Immature natural killer cell (primary cell): ENCODE measurements at places on chromosomes 5 and 9.

DNA sequence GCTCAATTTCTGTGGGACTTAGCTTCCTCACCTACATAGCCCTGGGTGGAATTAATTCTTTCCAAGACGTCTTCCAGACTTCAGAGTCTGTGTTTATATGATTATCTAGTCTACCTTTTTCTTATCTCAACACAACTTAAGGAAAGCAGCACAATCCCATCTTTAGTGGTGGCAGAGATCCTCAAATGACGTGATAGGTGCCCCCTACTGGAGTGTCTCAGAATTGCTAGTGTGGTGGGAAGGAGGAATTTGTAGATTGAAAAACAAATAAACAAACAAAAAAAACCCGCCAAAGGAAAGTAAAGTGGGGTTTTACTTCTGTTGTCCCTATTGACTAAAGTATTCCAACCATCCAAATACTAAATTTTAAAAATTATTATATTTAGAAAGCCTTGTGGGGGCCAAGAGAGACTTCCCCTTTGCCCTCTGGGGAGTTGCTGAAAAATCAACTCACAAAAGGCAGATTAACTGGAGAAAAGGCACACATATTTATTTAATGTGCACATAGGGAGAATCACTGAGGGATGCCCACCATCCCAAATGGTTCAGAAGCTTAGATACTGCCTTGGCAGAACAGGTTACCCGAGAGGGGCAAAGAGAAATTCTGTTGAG is 283.3 kb downstream of the TMEM167A start:
- DNase-seq: peak; percentile 25
- H3K4me1 ChIP-seq: no peaks in the 10 kb centered on the region
- H3K27me3 ChIP-seq: peaks cover 2% of the 10 kb centered on the region
- no peaks in the 10 kb centered on the region for H3K36me3 ChIP-seq

- no peaks in the 10 kb centered on the region for H3K27me3 ChIP-seq
- H3K4me1 ChIP-seq: peaks cover 51% of the 10 kb centered on the region
- DNase-seq: no peak
- peaks cover 24% of the 10 kb centered on the region for H3K36me3 ChIP-seq
- no peak overlapping the region for H3K27ac ChIP-seq
These were observed 33.8 kb downstream of the MACROH2A1 start for GRCh38 chr5:135365281-135365680.

DNA sequence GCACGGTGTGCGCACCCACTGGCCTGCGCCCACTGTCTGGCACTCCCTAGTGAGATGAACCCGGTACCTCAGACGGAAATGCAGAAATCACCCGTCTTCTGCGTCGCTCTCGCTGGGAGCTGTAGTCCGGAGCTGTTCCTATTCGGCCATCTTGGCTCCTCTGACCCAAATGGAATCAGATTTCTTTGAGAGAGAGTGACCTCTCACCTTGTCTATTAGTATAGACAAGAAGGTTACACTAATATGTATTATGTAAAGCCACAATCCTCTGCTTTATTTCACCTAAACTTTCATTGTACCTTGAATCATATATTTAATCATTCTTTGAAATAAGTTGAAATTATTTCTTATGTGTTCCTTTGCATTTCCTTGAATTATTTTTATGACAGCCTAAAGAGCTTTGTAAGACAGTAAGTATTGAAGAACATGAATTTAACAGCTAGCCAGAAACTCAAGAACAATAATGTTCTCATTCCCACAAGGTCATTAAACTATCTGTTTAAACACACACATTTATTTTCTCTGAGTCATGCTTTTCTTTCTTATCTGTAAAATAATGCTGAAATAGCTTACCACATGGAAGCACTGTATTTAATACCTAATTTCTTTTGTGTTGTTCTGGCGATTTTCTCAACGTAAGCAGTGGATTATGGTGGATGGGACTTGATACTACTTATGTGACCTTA is 91.8 kb upstream of the DMRTA1 start:
- H3K27me3 ChIP-seq: no peaks in the 10 kb centered on the region

- peak; percentile 45 for DNase-seq
- H3K36me3 ChIP-seq: no peaks in the 10 kb centered on the region
- H3K27ac ChIP-seq: peak overlapping the region; percentile 52
- peaks cover 28% of the 10 kb centered on the region for H3K4me1 ChIP-seq
- H3K4me3 ChIP-seq: no peak overlapping the region
- no peaks in the 10 kb centered on the region for H3K27me3 ChIP-seq
These were observed 252.9 kb upstream of the SLC24A2 start for GRCh38 chr9:20041697-20042081.

GRCh38 chr5:141040093-141040770 is 10.9 kb upstream of the PCDHB1 start:
- H3K4me1 ChIP-seq: no peaks in the 10 kb centered on the region
- H3K4me3 ChIP-seq: no peak overlapping the region
- no peaks in the 10 kb centered on the region for H3K36me3 ChIP-seq
- peaks cover 4% of the 10 kb centered on the region for H3K27me3 ChIP-seq

- H3K27me3 ChIP-seq: peaks cover 3% of the 10 kb centered on the region
- H3K36me3 ChIP-seq: peaks cover 7% of the 10 kb centered on the region
- DNase-seq: no peak
- peak overlapping the region; percentile 81 for H3K27ac ChIP-seq
- H3K4me1 ChIP-seq: peaks cover 36% of the 10 kb centered on the region
- H3K4me3 ChIP-seq: no peak overlapping the region
These were observed 85.2 kb downstream of the CYFIP2 start for GRCh38 chr5:157350939-157351801.

- H3K27ac ChIP-seq: no peak overlapping the region
- no peak for DNase-seq
- H3K36me3 ChIP-seq: no peaks in the 10 kb centered on the region
- no peaks in the 10 kb centered on the region for H3K4me1 ChIP-seq
These were observed 6.7 kb upstream of the GAPT start for GRCh38 chr5:58484505-58484904.

DNA sequence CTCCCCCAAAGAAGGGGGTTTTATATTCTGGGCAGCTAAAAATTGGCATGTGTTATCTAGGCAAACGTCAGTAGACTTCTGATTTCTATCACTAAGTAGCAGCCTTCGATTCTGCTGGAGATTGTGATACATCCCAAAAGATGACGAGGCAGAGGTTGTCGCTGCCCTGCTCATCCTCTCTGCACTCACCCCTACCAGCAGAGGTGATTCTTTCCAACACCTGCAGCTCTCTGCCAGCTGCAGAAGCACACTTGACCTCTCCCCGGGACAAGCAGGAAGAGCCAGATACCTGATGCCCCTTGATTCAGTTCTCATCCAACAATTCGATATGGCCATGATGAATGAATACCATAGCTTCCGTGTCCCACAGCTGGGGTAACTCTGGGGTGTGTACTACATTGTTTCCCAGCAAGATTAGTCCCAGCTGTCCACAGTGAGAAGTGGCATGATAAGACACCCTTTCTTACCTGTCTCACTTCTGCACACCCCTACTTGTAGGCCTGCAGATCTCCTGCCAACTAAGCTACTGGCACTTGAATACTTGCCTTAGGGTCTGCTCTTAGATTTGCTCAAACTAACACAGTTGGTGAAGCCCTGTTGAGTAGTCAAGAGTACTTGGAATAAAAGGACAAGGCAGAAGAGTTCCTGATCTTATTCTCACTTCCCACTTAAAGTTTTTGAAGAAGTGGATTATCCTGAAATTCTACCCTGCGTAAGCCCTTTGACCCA is 37.6 kb upstream of the SMAD5 start:
- no peaks in the 10 kb centered on the region for H3K36me3 ChIP-seq
- no peak overlapping the region for H3K27ac ChIP-seq
- peaks cover 3% of the 10 kb centered on the region for H3K27me3 ChIP-seq
- DNase-seq: no peak

DNA sequence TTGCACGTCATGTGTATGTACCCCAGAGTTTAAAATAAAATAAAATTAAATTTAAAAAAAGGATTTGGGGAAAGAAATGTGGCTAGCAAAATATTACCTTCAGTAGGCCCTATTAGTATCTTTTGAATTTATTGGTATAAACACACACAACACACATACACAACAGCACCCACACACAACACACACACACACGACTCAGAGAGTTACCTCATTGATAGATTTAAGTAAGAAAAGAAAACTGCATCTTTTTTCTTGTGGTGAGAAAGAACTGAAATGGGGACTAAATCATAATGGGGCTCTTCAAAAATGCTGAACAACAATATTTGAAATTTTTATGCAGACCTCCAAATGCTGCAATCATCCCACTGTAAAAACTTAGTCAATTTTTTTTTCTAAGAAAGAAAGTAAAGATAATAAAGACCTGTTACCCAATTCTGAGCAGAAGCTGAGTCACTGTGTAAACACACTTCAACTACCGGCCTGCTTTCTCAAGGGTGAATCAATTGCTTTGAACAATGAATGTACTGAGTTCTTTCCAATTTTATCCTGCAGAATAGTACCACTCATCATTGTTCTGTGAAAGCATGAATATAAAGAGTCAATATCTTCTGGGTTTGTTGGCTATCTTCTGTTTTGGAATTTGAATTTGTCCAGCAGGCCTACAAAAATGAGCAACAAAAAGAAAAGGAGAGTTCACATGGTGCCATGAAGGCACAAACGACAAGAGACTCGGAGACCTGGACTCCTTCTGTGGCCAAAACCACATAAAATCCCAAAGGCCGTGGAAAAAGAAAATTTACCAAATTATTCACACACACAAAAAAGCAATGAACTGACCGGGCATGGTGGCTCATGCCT is 57.9 kb upstream of the CCNG1 start:
- no peaks in the 10 kb centered on the region for H3K4me1 ChIP-seq
- H3K4me3 ChIP-seq: no peak overlapping the region
- no peak overlapping the region for H3K27ac ChIP-seq
- no peaks in the 10 kb centered on the region for H3K36me3 ChIP-seq

DNA sequence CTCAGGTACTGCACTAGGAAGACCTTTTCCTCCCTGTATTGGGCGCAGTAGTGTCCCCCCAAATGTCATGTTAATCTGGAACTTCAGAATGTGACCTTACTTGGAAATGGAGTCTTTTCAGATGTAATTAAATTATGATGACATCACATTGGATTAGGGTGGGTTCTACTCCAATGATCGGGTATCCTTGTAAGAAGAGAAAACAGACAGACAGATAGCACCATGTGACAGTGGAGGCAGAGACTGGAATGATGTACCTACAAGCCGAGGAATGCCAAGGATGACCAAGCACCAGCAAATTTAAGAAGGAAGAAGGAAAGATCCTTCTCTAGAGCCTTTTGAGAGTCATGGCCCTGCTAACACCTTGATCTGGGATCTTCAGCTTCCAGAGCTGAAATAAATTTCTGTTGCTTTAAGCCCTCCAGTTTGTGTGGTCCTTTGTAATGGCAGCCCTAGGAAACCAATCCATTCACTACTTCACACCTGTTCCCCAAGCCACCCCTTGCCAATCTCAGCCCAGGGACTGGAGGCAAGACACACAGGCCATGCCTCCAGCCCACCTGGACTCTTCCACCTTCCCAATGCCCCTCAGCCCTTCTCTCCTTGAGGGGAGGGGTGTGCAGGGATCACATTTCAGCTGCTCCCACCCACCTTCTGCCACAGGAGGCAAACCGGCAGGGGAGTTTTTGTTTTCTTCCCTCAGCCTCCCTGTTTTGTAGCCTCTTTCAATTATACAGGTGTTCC is 1.6 kb downstream of the CCNJL start:
- H3K4me3 ChIP-seq: peak overlapping the region; percentile 95
- peaks cover 3% of the 10 kb centered on the region for H3K36me3 ChIP-seq
- peaks cover 38% of the 10 kb centered on the region for H3K4me1 ChIP-seq
- H3K27ac ChIP-seq: peak overlapping the region; percentile 80

DNA sequence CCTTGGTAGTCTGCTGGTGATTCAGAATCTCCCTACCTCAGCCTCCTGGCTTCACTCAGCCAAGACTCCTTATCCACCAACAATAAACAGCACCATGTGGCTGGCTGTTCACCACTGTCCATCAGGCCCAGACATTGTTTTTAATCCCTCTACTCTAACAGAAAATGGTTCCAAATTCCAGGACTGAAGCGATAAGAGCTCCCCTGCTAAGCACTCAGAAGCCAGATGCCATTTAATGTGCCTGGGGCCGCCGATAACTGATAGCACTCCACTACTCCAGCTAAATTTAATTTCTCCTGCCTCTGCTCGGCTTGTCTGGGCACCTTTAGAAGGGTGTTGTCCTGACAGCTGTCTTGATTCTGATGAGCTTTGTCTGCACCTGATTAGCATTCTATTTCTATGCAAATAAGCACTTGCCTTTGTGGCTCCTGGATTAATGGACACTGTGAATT is 47.1 kb downstream of the ZNF622 start:
- H3K36me3 ChIP-seq: no peaks in the 10 kb centered on the region
- H3K27ac ChIP-seq: no peak overlapping the region
- no peak for DNase-seq
- peaks cover 2% of the 10 kb centered on the region for H3K27me3 ChIP-seq
- H3K4me3 ChIP-seq: no peak overlapping the region

DNA sequence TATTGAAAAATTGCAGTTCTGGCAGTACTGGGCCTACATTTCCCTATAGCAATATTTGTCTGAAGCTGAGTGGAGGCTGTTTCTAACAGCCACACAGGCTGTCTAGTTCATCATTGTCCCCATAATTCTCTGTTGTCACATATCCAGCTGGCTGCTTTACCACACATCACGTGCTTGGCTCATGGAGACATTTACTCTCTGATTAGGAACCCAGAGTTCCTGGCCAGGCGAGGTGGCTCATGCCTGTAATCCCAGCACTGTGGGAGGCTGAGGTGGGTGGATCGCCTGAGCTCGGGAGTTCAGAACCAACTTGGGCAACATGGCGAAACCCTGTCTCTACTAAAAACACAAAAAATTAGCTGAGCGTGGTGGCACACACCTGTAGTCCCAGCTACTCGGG is 81.4 kb downstream of the PGM5 start:
- no peaks in the 10 kb centered on the region for H3K36me3 ChIP-seq
- no peak overlapping the region for H3K27ac ChIP-seq
- no peak overlapping the region for H3K4me3 ChIP-seq
- no peak for DNase-seq

- no peak overlapping the region for H3K4me3 ChIP-seq
- peaks cover 3% of the 10 kb centered on the region for H3K27me3 ChIP-seq
- no peak for DNase-seq
- no peak overlapping the region for H3K27ac ChIP-seq
These were observed 945 bp downstream of the ANKDD1B start for GRCh38 chr5:75612226-75612569.

GRCh38 chr9:18490641-18491370 is 16.9 kb downstream of the ADAMTSL1 start:
- no peaks in the 10 kb centered on the region for H3K27me3 ChIP-seq
- H3K36me3 ChIP-seq: no peaks in the 10 kb centered on the region
- DNase-seq: no peak
- no peak overlapping the region for H3K27ac ChIP-seq

- no peaks in the 10 kb centered on the region for H3K27me3 ChIP-seq
- no peaks in the 10 kb centered on the region for H3K4me1 ChIP-seq
These were observed 3.3 kb downstream of the RNF183 start for GRCh38 chr9:113299800-113300292.

DNA sequence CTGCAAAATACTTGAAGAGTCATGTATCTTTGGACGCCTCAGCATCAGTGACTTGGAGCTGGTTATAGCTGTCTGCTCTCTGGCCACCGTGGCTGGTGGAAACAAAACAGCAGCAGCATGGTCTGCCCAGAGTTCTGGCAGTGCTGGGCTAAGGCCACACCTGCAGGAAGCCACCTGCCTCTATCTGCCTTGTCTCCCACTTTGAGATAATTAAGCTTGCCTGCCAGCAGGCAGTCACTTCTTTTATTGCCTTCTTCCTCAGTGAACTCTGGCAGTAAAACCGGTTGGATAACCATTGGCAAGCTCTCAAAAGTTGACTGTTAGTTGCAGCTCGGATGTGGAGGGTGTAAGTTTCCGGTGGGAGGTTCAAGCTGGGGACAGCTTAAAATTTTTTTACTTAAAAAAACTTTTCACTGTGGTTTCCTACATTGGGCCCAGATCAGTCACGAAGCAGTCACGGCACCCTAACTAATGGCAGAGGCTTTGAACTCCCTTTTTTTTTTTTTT is 4.9 kb downstream of the SMIM3 start:
- H3K27ac ChIP-seq: peak overlapping the region; percentile 81
- H3K4me1 ChIP-seq: peaks cover 65% of the 10 kb centered on the region
- no peaks in the 10 kb centered on the region for H3K27me3 ChIP-seq
- peak overlapping the region; percentile 84 for H3K4me3 ChIP-seq
- no peaks in the 10 kb centered on the region for H3K36me3 ChIP-seq
